Activated T-cell treated with anti-CD3 and anti-CD28 coated beads for 1 hour (primary cell): ENCODE measurements at places on chromosomes 11 and 22.
A peak's percentile ranks its signal among the peaks of the same experiment; 100 is the strongest.

DNA sequence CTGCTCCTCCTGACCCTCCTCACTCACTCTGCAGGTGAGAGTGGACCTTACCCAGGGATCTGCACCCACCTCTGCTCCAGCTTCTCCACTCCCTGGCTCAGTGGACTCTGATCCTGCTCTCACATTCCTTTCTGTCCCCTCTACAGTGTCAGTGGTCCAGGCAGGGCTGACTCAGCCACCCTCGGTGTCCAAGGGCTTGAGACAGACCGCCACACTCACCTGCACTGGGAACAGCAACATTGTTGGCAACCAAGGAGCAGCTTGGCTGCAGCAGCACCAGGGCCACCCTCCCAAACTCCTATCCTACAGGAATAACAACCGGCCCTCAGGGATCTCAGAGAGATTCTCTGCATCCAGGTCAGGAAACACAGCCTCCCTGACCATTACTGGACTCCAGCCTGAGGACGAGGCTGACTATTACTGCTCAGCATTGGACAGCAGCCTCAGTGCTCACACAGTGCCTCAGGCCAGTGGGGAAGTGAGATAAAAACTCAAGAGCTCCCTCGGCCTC is 29.7 kb upstream of the VPREB1 start:
- DNase-seq: no peak

GRCh38 chr11:100445231-100445735 is 241.8 kb upstream of the ARHGAP42 start:
- DNase-seq: no peak

GRCh38 chr11:18706330-18707243 is 8.0 kb downstream of the TMEM86A start:
- DNase-seq: peak; percentile 38

DNA sequence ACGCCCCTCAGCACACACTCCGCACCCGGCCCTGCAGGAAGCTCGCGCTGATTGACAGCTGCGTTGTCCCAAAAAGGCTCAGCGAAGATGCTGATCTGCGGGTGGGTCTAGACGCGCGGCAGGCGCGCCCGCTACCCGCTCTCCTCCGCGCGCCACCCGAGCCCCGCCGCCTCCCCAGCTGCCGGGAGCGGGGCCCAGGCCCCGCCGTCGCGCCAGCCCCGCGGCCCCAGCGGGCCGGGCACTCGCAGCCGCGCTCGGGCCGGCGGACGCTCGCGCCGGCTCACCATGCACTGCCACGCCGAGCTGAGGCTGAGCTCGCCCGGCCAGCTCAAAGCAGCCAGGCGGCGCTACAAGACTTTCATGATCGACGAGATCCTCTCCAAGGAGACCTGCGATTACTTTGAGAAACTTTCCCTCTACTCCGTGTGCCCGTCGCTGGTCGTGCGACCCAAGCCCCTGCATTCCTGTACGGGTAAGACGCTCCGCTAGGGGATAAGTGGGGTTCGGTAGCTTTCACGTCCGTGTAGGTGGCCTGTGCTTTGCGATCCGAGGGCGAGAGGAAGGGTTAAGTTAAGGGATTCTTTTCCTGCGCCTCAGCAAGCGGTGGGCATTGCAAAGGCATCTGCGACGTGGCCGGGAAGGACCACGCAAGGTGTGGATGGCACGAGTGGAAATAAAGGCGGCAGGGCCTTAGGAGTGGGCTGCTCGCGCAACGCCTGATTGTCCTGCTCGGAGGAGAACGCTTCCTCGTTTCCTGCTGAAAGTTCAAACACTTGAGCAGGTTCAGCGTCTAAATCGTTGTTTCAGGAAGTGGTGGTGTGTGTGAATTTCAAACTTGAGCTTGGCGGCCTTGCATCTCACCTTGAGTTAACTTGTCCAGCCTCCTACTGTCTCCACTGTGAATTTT is at the start of gene BARX2:
BARX2 (plus strand) TSS at position 98 of the 907 bp plus-strand sequence; CDS start at position 286, 188 bp downstream.
- DNase-seq: no peak

- peak; percentile 5 for DNase-seq
Observed at GRCh38 chr22:25564979-25565677, 653 bp downstream of the GRK3 start.

DNA sequence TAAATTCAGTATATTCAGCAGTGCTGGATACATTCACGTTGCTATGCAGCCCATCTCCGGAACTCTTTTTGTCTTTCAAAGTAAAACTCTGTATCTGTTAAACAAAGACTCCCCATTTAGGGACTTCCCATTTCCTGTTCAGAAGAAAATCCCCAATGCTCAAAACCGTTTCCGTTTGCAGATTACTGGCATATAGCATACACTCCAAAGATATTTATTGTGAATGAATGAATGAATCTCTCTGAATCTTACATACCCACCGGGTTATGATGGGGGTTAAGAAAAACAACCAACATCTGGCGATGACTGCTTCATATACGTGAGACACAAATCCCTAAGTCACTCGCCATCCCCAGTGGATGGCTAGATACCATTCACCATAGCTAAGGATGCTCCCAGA is 1.6 kb downstream of the THY1 start:
- no peak for DNase-seq

GRCh38 chr11:48006301-48006992 is 26.1 kb downstream of the PTPRJ start:
- DNase-seq: no peak

DNA sequence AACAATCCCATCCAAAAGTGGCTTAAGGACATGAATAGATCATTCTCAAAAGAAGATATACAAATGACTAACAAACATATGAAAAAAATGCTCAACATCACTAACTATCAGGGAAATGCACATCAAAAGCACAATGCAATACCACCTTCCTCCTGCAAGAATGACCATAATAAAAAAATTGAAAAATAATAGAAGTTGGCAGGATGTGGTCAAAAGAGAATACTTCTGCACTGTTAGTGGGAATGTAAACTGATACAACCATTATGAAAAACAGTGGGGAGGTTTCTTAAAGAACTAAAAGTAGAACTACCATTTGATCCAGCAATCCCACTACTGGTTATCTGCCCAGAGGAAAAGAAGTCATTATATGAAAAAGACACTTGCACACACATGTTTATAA is 77.7 kb upstream of the SC5D start:
- DNase-seq: no peak

- DNase-seq: no peak
Observed at GRCh38 chr11:1077417-1078119, 2.9 kb downstream of the MUC2 start.

- no peak for DNase-seq
Observed at GRCh38 chr11:1155274-1155693, 2.5 kb upstream of the MUC5AC start.

- DNase-seq: no peak
Observed at GRCh38 chr11:88345408-88345807, 7.9 kb upstream of the CTSC start.

GRCh38 chr22:38878001-38878400 is 6.0 kb upstream of the CBX6 start:
- no peak for DNase-seq

DNA sequence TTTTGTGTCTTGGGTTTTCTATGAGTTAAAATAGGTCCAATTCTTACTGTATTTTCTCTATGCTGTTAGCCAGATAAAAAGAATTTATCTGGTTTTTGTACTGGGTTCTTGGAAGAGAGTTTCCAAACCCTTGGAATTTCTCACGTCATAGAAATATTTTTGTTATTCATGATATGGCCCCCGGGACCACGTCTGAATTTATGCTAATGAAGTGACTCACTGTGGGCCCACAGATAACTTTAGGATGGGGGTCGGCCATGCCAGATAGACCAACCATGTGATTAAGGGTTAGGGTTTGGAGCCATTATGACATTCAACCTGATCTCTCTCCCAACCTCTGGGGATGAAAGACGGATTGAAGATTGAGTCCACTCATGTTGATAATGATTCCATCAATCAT is 35.6 kb upstream of the DDI1 start:
- no peak for DNase-seq

GRCh38 chr11:78834886-78835285 is 260.2 kb upstream of the NARS2 start:
- no peak for DNase-seq

GRCh38 chr22:49992921-49993648 is 19.5 kb downstream of the IL17REL start:
- DNase-seq: peak; percentile 59

DNA sequence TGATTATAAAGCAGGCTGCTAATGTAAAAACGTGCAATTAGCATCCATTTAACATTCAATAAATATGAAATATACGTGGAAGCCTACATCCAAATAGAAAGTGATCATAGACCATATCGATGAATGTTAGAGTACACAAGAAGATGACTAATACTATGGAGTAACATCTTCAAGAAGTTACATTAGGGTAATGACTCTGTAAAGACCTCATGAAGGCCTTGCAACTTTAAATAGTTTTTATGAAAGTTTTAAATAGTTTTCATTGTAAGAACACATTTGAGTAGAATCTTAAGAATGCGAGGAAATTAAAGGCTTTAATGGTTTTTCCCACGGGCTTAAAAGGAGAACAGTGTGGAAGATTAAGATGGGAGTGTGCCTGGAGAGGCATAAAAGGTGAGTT is 1.4 kb downstream of the TRIM34 start:
- no peak for DNase-seq

DNA sequence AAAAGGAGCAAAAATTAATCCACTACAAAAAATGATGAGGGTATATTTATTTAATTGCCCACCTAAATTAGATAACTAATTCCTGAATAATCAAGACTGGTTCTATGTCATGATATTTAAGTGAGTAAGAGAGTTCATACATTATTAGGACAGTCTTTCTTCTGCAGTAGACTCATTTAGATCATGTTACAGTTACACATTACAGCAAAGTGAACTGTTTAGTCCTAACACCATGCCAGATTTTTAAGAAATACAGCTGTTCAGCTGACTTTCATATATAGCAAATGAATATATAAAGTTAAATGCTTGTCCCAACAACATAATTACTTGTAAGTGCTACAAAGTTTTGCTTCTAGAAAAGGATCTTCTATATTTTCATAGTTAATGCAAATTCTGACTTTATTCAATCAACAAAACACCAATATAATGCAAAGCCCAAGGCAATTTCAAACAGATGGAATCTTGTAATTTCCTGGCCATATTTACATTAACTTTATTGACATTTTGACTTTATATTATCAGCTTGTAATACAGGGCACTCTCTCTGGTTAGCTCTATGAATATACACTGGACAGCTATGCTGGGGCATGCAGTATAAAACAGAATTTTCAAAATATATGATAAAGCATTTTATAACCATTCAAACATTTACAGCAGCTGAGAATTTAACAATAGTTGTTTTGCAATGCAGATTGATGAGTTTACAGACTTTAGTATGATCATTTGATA is 45.7 kb upstream of the TP53AIP1 start:
- DNase-seq: no peak

DNA sequence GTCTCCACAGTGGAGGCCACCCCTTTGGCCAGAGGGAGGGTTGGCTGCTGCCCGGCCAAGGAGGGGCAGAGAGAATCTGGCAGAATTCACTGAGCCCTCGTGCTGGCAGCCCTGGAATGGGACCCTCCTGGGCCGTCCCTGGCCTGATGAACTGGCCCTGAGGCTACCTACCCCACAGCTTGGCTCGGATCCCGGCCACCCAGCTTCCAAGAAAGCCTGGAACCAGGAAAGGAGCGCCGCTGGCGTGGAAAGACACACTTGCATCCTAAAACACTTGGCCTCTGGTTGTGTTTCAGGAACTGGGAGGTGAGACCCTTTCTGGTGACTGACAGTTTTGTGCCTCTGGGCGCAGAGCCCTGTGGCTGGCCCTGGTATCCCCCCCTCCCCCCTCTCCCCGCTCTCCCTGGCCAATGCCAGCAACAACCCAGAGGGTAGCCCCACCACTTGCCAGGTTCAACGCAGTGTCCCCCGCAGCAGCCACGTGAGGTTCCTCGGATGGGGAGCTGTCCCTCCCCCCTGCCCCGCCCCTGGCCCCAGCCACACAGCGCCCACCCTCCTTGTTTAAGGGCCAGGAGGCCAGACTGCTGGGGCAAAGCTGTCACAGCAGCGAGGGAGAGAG is 693 bp downstream of the NFAM1 start:
- DNase-seq: no peak

DNA sequence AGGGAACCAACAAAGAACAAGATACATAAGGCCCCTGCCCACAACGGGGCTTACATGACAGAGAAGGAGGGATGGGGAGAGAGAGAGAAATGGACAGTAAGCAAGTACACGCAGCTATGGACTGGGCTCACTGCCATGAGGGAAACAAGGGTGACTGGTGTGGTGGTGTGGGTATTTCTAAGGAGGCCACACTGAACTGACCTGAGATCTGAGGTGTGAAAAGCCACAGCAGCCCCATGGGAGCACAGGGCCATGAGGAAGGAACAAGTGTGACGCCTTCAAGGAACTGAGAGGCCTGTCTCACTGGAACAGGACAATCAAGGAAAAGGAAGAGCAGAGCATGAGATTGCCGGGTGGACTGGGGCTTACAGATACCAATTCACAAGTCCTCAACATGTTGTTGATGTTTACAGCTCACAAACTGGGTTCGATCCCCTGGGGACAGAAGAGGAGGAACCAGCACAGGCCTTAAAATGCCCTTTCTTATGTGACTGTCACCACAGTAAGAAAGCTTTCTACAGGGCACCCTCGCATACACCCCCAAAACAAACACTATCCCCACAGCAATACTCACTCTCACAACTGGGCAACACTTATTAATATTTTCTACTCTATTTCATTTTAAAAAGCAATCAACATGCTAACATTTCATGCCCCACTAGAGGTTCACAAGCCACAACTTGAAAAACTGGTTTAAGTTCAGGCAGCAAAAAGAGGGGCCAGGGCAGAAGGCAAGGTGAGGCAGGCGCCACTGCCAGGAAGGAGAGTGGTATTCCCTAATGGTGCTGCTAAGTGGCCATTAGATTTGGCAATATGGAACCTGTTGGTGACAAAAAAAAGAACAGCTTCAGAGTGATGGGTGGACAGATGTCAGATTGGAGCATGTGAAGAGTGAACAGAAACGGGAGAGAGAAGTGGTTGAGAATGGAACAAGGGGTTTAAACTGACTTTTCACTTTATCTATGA is 39.1 kb downstream of the TCIRG1 start:
- no peak for DNase-seq

DNA sequence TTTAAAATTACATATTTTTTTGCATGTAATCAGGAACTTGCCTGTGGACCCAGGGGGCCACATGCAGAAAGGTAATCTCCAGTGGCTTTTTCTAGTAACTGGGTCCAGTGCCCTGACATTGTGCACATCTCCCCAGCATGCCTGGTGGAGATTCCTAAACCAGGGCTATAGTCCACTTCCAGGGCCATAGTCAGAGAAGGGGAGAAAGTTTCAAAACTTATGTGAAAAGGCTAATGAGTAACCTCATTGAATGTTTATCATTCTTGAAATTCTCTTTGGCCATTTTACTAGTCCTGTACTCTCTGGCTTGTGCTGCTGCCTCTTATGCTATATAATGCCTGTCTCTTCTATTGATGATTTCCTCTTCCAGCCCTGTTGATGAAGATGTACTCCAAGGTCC is 47.8 kb downstream of the BARX2 start:
- no peak for DNase-seq
